ENCODE measurements at places on chromosomes 16 and 17.

DNA sequence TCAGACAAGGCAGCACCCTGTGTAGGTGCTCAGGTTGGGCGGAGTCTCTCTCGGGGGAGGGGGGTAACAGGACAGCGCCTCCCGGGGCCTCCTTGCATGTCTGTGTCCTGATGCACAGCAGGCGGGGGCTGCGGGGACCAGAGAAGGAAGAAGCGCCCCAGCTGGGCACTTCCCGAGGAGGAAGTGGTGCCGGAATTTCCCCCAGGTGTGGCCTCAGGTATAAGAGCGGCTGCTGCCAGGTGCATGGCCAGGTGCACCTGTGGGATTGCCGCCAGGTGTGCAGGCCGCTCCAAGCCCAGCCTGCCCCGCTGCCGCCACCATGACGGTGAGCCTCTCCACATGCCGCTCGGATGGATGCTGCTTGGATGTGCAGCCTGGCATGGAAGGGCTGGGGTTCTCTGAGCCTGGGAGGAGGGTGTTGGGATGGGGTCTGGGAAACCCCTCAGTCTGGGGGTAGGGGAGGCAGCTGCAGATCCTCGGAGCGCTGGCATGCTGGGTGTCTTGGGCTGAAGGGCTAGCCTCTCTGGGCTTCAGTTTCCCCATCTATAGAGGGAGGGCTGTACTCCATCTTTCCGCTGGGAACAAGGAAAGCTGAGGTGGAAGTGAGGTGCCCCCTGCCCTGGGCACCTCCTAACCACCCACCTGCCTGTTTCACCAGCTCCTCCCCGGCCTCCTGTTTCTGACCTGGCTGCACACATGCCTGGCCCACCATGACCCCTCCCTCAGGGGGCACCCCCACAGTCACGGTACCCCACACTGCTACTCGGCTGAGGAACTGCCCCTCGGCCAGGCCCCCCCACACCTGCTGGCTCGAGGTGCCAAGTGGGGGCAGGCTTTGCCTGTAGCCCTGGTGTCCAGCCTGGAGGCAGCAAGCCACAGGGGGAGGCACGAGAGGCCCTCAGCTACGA lies at the start of gene IL17C:
Gene IL17C, plus strand, starts transcription at position 250 of the 908 bp plus-strand sequence. Its CDS starts 70 bp downstream, at position 320.
- no peak for DNase-seq

GRCh38 chr17:29060475-29060874 lies 17.5 kb downstream of the PIPOX start:
- no peak for DNase-seq

DNA sequence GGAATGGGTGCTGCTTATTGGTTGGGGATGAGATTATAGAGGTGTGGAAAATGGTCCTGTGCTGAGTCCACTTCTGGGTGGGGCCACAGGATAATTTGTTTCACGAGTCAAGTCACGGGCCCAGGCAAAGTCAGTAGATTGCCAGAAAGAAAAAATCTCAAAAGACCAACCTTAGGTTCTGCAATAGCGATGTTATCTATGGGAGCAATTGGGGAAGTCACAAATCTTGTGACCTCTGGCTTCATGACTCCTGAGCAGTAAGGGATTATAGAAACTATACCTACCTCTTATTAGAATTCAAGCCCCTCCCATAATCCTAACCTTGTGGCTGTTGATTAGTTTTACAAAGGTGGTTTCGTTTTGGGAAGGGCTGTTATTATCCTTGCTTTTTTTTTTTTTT lies 31.4 kb downstream of the WWP2 start:
- no peak for DNase-seq

GRCh38 chr16:20766294-20766693 lies 2.5 kb downstream of the ACSM3 start:
- DNase-seq = no peak

DNA sequence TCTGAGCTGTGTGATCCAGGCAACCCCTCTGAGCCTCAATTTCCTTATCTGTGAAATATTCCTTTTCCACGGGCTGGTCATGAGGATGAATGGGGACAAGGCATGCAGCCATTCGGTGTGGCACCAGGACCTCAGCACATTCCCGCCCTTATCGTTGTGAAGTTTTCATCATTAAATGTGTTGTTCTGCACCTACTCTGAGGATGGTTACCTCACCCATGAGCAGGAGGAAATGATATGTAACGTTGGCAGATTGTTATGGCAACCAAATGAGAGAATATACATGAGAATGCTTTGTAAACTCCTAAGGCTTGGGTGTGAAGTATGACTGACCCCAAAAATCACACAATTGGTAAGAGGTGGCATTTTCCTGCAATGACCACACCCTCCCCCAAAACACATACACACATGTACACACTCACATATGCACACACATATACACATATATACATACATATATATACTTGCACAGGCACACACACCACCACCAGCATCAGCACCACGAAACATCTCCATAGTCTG lies 39.5 kb downstream of the SMARCE1 start:
- DNase-seq = peak; percentile 56

DNA sequence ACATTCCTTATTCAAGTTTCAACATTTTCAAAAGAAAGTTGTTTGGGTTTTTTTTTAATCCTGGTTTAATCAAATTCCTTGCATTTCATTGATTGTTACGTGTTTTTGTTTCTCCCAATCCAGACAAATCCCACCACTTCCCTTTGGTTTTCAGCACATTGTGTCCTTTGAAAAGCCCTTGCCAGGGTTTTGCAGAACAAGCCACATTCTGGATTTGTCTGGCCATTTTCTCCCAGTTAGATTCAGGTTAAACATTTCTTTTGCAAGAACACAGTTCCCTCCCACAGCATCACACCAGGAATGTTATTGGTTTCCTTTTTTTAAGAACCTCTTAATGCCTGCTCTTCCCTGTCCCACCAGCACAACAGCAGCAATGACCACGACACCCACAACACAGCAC lies 278.0 kb upstream of the SALL1 start:
- no peak for DNase-seq

DNA sequence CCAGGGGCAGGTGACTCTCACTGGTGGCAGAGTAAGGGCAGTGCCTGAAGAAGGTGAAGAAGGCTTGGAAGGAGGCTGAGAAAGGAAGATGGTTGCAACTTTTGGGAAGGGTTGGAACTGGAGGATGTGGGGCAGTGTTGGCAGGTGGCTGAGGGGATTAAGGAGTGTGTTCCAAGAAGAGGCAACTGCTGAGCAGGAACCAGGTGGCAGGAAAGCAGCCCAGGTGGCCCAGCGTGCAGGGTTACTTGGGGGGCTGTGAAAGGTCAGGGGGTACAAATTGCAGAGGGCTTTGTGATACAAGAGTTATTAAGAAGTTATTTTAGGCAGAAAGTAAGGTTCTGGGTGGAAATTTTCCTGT lies 28.6 kb downstream of the WSCD1 start:
- DNase-seq = no peak

GRCh38 chr16:65376601-65377000 lies 254.7 kb upstream of the CDH11 start:
- DNase-seq = no peak
